ENCODE measurements at places on chromosomes 2 and 18.

DNA sequence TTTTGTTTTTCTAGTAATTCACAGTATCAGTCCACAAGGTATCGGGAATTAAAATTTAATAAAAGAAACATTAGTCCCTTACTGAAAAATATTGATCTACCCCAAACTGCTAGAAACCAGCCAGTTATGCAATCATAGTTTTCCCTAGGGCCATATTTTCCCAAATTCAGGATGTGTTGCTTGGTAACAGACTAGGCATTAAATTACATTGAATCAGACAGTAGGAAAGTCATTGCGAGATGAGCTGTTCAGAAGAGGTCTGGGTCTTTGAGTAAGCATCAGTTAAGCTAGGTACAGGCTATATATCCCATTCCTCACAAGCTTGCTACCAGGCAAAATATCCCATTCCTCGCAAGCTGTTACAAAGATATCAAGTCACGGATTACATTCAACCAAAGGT lies 123.0 kb upstream of the CCDC150 start:
- DNase-seq: no peak

DNA sequence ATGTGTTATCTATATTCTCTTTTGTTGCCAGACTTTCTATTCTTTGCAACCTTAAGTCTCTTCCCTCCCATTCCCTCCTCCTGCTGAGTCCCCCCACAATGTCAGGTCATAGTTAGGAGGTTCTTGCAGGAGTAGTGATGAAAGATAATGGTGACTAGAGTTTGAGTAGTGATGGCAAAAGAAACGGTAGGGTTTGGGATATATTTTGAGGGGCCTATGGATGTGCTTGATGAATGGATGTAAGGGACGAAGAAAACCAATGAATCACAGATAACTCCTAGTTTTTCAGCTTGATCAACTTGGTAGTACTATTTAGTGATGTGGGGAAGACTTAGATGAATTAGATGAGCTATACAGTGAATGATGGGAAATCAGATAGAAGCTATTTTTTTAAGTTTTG lies 21.0 kb downstream of the EML4 start:
- DNase-seq: no peak

GRCh38 chr2:112493858-112494648 lies 12.1 kb downstream of the TTL start:
- no peak for DNase-seq

- no peak for DNase-seq
These were observed 90.8 kb downstream of the DSEL start for GRCh38 chr18:67425672-67426071.

- no peak for DNase-seq
These were observed 408.2 kb upstream of the HS6ST1 start for GRCh38 chr2:128726911-128727310.

- DNase-seq: no peak
These were observed 74.4 kb downstream of the UBE2E3 start for GRCh38 chr2:181054843-181055242.

DNA sequence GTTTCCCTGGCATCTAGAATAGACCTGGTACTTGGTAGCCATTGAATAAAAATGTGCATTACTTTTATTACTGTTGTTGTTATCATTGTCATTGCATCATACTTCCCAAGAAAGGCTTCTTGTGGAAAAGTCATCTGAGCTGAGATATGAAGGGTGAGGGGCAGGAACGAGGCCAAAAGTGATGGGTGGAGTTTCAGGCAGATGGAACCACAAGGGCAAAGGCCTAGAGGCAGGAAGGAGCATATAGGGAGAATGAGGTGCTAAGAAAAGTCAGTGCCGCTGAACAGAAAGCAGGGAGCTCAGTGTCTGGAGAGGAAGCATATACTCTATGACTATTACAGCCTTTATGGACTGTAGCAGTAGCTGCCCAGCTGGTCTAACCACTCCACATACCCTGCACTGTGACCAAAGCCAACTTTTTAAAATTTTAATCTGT lies 219.3 kb downstream of the SPP2 start:
- DNase-seq: no peak

DNA sequence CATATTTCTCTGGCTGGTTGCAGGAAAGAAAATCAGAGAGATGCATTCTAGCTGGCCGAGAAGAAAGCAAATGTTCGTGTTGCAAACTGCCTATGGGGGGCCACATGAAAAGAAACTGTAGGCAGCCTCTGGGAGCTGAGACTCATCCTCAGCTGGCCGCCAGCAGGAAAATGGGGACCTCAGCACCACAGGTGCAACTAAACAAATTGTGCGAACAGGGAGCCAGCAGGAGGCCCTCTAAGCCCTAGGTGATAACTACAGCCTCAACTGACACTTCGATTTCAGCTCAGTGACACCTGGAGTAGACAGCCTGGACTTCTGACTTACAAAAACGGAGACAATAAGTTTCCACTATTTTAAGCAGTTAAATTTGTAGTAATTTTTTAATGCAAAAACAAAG lies 107.3 kb downstream of the DTNB start:
- no peak for DNase-seq

- no peak for DNase-seq
These were observed 13.7 kb downstream of the TET3 start for GRCh38 chr2:73998451-73998850.

DNA sequence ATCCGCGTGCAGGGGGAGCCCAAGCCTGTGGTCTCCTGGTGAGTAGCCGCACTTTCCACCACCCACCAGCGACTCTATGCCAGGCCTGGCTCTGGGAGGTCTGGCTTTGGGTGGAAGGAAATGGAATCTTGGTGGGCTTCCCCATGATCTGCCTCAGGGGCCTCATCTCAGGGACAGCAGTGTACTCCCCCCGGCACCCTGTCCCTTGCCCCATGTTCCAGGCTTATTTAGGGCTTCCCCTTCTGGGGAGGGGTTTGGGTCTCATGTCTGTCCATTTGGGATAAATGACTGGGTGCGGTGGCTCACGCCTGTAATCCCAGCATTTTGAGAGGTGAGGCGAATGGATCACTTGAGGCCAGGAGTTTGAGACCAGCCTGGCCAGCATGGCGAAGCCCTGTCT lies 27.7 kb downstream of the SPEG start:
- no peak for DNase-seq

- DNase-seq: no peak
These were observed 1.6 kb upstream of the KCNJ3 start for GRCh38 chr2:154696810-154697417.

- no peak for DNase-seq
These were observed 30.5 kb downstream of the PREPL start for GRCh38 chr2:44330801-44331200.

DNA sequence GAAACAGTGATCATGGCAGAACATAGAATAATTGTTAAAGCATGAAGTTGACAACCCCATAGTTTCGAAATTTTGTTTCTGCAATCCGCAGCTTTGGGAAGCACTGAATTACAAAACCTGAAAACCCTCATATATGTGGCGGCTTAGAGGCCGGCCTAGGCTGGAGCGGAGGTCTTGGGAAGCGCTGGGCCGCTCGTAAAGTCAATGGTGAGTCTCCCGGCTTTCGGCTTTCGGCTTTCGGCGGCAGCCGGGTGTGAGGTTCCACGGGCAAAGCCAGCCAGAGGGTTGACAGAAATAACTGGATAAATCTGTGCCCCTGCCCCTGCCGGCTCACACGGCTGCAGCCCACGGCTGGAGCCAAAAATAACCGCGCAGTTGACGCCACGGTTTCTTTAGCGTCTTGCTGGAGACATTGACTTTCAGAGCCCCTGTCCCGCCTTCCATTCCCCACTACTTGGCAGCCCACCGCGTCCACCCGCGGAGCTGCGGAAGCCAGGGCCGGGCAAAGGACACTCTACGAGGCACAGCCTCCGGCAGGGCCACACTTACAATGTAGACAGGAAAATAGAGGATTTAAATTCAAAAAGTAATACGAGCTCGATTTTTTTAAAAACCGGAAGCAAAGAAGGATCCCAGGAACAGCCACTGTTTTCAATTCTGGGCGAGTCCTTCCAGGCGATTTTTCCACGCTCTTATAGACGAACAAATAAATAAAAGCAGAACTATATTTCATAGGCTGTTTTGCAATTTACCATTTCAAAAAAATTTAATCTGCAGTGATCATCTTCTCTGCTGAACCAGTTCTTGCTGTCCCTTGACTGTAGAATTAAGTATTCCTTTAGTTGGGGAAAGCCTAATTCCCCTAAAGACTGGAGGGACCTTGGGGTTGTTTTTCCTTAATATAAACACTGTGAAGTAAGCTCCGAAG lies 28.3 kb upstream of the ATP6V1B1 start:
- DNase-seq: no peak

DNA sequence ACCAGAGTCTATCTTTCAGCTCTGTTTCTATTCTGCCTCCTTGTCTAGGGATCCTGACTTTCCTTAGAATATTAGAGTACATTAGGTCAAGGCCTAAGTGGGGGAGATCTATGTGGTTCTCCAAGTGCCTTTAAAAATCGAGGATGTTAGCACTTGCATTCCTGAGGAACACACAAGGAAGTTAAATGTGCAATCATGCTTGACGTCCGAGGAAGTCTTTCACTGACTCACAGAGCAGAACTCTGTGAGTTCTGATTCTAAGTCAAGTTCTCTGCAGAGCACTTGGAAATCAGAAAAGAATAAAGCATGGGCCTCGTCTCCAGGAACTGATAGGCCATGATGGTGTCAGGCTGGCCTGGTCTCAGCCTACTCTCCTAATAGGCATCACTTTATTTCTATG lies 17.2 kb downstream of the FHOD3 start:
- no peak for DNase-seq

DNA sequence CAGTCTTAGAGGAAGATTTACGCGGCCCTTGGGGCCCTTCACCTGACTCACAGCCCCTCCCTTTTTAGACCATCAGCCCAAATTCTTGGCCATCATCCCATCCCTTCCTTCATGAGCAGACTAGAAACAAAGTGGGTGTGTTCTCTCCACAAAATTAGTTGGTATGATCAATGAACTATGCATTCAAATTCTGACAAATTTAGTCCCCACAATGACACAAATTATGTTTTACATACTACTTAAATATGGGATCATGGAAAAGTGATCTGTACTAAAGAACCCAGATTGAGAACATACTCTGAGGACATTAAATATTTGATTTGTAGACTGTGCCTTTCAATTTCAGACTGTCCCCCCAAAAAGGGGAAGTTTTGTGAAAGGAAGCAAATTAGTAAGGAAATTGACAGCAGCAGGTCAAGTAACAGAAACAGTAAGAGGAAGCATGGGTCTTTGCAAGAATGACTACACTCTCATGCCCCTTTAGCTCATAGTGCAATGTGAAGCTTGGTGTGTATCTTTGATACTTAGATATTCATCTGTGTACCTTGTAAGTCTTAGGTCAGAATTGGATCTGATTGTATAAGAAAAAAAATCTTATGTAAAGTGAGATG lies 2.2 kb upstream of the MAPRE2 start:
- no peak for DNase-seq

DNA sequence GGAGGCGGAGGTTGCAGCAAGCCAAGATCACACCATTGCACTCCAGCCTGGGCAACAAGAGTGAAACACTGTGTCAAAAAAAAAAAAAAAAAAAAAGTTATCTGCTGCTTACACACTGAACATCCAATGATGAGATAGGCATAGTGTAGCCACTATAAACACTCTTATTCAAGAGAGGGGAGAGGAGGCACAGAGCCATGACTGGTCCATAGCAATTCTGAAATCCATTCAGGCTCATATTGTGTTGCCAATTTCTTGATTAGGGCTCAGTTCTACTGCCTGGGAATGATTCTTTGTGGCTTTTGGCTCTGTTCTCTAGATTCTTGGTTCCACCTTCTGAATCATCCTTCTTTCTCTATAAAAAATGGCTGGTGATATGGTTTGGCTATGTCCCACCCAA lies 136.1 kb downstream of the ZFP36L2 start:
- no peak for DNase-seq

DNA sequence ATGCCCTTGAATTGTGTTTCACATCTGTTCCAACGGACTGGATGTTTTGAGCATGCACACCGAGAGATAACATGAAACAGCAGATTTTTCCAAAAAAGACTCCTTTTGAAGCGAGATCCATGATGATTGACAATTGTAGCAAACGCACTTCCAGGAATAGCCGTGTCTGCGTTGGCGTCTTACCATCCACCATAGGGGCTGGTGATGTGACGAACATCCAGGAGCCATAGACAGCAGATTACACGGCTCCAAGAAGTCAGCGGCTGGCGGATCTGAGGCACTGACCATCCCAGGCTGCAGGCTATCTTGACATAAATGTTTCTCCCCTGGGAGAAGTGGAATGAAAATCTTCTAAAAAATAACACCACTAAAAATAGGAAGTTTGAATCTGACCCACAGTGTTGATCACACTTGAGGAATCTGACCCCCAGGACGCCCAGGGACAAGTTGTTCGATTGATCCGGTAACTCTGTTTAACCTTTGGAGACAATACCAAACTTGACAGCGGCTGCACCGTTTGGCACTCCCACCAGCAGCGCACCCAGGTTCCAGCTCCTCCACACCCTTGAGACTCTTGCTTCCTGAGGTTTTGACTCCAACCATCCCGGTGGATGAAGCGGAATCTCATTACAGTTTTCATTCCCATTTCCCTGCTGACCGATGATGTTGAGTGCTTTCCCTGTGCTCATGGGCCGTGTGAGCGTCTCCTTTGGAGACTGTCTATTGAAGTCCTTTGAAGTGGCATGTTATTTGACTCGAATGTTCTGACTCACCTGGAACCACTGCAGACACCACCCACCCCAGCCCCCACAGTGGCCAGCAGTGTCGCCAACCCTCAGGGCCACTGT lies 140.0 kb upstream of the GPC1 start:
- no peak for DNase-seq

GRCh38 chr18:13809531-13810255 lies 14.3 kb upstream of the MC5R start:
- no peak for DNase-seq

GRCh38 chr2:175372704-175373701 lies 191.5 kb upstream of the ATP5MC3 start:
- DNase-seq: no peak
